NCI-H82 (cell line): ENCODE measurements at places on chromosomes 4 and X.

DNA sequence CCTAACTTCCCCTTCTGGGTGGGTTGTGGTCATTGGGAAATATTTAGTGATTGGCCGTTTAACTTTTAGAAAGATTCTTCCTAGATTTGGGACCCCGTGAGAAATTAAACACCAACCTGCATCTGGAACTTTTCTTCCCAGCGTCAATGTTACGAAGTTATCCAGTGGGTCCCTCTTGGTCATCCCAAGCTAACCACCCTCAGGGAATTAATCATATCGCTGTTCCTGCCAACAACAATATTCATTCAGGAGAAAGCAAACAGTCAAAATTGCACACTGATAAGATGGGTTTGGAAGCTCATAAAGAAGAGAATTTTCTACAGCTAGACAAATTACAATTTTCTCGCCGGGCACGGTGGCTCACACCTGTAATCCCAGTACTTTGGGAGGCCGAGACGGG lies 121.2 kb upstream of the STX18 start:
- no peak for DNase-seq

- no peak for DNase-seq
These were observed 54.9 kb downstream of the DCTD start for GRCh38 chr4:182862141-182862875.

GRCh38 chrX:71619193-71619592 lies 882 bp upstream of the CXCR3 start:
- DNase-seq = no peak

GRCh38 chrX:131170148-131170547 lies 112.0 kb downstream of the ARHGAP36 start:
- no peak for DNase-seq

DNA sequence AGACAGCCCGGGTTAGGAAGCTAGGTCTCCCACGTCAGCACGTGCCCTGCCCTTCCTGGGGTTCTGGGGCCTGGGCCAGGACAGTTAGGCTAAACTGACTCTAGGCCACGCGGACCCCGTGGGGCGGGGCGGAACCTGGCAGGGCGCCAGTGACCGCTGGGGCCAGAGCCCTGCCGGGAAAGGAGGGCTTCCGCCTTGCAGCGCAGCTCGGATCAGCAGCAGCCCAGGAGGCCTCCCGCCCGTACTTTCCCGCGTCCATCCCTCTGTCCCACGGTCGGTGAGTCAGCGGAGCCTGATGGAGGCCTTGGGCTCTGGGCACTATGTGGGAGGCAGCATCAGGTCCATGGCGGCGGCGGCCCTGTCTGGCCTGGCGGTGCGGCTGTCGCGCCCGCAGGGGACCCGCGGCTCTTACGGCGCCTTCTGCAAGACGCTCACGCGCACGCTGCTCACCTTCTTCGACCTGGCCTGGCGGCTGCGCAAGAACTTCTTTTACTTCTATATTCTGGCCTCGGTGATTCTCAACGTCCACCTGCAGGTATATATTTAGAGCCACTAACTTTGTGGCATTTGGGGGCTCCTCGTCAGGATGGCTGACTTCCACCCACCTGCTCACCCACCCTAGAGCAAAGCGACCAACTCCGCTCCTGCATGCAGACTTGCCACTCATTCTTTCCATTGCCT lies at the start of gene SMIM10:
Gene SMIM10 (plus strand): TSS at position 191 of the 681 bp plus-strand sequence. CDS start 105 bp downstream, at position 296.
- DNase-seq = peak; percentile 28

- peak; percentile 68 for DNase-seq
These were observed 457 bp downstream of the RIPPLY1 start for GRCh38 chrX:106902684-106903083.

- no peak for DNase-seq
These were observed 317.9 kb downstream of the OPHN1 start for GRCh38 chrX:68115371-68115770.

DNA sequence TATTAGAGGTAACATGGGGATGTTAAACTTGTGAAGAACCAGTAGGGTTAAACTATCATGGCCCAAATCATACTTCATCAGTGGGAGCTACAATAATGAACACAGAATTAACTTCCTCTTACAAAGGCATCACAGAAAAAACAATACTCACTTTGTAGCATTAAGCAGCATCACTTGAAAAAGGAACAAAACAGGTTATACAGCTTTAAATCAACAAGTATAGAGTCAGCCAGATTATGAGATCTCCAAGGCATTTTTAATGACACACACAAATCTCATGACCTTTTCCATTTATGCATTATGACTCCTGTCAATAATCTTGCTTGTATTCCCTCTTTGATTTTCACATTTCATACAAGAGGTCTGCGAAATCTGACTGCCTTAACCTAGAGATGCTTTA lies 18.3 kb downstream of the FBXL5 start:
- no peak for DNase-seq

- DNase-seq = no peak
These were observed 242.8 kb downstream of the PPP3CA start for GRCh38 chr4:101104312-101105052.

DNA sequence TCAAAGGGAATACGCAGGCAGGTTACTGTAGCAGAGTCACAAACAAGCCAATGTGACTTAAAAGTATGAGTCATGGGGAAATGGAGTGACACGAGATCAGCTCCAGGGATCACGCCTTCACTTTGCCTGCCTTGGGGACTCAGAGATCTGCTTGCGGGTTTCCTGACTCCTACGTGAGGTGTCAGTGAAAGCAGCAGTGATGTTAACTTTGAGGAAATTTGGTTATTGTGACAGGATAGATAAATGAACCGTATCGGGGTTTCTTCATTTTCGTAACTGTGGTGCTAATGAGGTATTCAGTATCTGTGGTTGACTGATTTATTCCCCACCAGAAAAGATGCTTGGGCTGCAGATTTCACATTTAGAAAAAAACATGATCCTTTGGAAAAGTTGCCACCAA lies 383.3 kb upstream of the ZFP42 start:
- no peak for DNase-seq

DNA sequence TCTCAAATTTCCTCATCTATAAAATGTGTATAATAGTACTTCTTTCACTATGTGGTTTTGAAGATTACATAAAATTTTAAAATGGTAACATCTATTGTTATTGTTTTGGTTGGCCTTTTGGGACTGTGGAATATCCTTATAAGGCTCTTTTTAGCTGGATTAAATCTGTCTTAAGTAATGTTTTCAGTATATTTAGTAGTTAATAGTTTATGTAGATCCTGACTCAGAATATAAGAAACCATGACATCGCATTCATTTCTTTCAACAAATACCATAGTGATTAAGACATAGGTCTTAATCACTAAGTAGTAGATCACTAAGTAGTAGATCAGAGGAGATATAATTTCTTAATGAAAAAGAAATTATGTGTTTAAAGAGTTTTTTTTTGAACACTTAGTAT lies 48.5 kb downstream of the MRPL1 start:
- no peak for DNase-seq
